ENCODE measurements at places on chromosomes 11 and 22. TPM values are rescaled to one million over a fixed set of nuclear protein-coding genes. Genes with fewer than 3 reads are reported as not detected.

Gene PGA5
- 0.40 TPM for total RNA-seq

Gene MCM5
- 10.8 TPM for total RNA-seq

Gene SLC6A5
- total RNA-seq = not detected

Gene TRIM48
- not detected for total RNA-seq

Gene XKR3
- total RNA-seq = not detected

Gene SDHD
- 269 TPM for total RNA-seq

Gene OR10A6
- not detected for total RNA-seq

Gene CABP4
- total RNA-seq = 0.64 TPM

Gene CRYBA4
- not detected for total RNA-seq

Gene IGLL5
- 0.92 TPM for total RNA-seq

Gene GRM5
- total RNA-seq = not detected

Gene CD6
- total RNA-seq = 0.20 TPM

Gene SLC37A2
- 3.5 TPM for total RNA-seq

Gene FGF3
- not detected for total RNA-seq

Gene ATP6V1E1
- total RNA-seq = 210 TPM

Gene TMPRSS6
- total RNA-seq = not detected

Gene SMIM35
- total RNA-seq = not detected

Gene MB
- total RNA-seq = 17,299 TPM

Gene CALCA
- not detected for total RNA-seq

Gene ENDOD1
- 10.7 TPM for total RNA-seq

Gene CD3D
- 1.6 TPM for total RNA-seq

Gene GCAT
- 42.0 TPM for total RNA-seq

Gene SVIP
- 34.0 TPM for total RNA-seq

Gene VWCE
- total RNA-seq = 0.94 TPM

Gene CLCF1
- total RNA-seq = 0.89 TPM

Gene INSC
- 0.40 TPM for total RNA-seq

All from left ventricle myocardium superior (tissue), 1 donor.